GM12878 (cell line): ENCODE measurements at places on chromosomes 7 and 10.

GRCh38 chr7:81769891-81770727 is at the start of gene HGF:
TSS of gene HGF (minus strand) at chr7:81770047. CDS start at chr7:81769971, 76 bp downstream.
- H3K27ac ChIP-seq = no peak within 1 kb of the TSS
- no peaks in the 10 kb centered on the region; the same call in 1 of the 2 replicates for H3K4me1 ChIP-seq
- peak within 1 kb of the TSS; percentile 43 for H3K4me3 ChIP-seq
- H3K36me3 ChIP-seq = no peaks in the 10 kb centered on the region

DNA sequence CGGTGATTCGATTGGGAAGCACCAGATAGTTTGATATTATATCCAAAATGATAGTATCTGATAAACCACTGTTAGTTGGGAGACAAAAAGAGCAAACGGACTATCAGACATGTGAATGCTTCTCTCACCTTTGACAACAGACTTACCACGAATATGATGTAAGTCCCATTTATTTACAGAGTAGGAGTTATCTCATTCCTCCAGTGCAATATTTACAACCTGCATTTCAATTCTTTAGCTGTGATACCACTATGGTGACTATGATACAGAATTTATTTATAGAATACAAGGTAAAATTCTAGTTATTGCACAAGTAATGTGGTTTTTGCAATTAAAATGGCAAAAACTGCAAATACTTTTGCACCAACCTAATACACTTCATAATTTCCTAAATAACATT is 61.6 kb downstream of the ESYT2 start:
- H3K27ac ChIP-seq = no peak overlapping the region
- H3K4me1 ChIP-seq = no peaks in the 10 kb centered on the region; the same call in 1 of the 2 replicates
- no peaks in the 10 kb centered on the region; the same call in 1 of the 2 replicates for H3K36me3 ChIP-seq
- no peak overlapping the region for H3K4me3 ChIP-seq

DNA sequence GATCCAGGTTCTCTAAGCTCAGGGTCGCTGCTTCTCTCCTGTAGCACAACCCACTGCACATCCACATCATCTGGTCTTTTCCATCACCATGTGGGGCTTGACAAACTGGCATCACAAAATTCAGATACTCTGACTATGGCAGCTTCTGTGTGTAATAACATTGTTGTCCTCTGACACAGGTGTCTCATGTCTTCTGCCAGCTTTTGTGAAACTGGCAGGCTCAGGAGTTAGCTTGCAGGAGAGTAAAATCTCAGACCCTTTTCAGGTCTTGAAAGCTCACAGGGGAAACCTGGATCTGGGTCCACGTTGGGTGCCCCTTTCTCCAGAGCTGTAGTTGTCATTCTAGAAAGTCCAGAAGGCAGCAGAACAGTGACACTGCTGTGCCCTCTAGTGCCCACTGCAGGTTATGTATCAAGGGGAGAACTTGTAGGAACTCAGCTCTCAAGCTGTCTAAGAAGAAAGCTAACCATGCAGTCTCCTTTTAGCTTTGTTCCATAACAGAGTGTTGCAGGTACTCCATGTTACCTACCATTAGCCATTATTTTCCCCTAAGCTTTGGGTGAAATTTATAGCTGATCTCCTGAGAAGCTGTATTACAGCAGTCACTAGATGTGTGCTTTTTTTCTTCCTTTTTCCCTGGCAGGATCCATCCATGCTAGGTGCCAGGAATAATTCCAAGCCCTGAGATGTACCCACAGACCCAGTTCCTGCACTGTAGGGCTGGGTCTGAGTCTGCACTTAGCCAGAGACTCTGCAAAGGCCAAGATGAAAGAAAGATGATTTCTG is 102.7 kb downstream of the ZNF248 start:
- no peak for DNase-seq
- H3K27ac ChIP-seq = no peak overlapping the region

DNA sequence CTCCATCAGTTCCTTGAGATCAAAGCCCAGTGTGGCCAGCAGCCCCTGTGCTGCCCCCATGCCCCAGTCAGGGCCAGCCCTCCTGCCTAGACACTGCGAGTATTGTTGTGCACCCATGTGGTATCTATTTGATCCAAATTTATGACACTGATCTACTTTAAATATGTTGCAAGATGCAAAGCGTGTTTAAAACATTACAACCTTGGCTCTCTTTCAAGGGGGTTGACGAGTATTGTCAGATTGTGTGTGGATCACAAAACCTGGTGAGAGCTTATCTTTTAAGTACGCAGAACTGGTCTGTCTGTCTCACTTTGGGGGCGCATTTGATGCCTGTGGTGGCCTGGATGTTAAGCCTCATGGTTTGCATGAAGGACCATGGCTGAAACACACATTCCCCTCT is 108.9 kb downstream of the COL13A1 start:
- DNase-seq = no peak
- no peak overlapping the region for H3K4me3 ChIP-seq
- no peaks in the 10 kb centered on the region for H3K4me1 ChIP-seq
- H3K27ac ChIP-seq = no peak overlapping the region
- H3K27me3 ChIP-seq = peaks cover 3% of the 10 kb centered on the region
- no peaks in the 10 kb centered on the region for H3K36me3 ChIP-seq

DNA sequence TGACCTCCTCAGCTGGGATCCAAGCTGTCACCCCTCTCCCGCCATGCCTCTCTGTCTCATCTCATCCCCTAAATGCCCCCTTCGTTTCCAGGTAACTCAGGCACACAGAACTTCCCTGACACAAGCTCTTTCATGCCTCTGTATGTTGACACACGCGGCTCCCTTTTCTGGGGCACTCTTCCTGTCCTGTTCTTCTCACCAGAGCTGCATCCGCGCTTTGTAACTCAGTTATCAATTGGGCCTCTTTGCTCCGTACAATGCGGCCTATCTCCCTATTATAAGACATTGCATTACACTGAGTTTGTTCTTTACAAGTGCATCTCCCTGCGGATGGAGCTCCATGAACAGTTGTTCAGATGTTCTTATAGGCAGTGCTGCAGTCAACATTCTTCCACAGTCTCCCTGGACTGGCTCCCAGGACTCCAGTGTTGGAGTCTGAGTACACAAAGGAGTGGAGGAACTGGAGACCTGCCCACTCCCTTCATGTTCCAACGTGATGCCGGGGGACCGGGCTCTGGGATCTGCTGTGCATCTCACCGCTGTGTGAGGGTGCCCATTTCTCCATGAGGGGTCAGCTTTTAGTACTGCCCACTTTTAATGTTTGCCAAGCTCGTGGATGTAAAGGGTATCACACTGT is 56.9 kb upstream of the TNS3 start:
- no peak for DNase-seq
- H3K36me3 ChIP-seq = no peaks in the 10 kb centered on the region
- H3K27me3 ChIP-seq = no peaks in the 10 kb centered on the region
- no peaks in the 10 kb centered on the region for H3K4me1 ChIP-seq
- H3K4me3 ChIP-seq = no peak overlapping the region
- H3K27ac ChIP-seq = no peak overlapping the region

- H3K27ac ChIP-seq = no peak overlapping the region
- H3K27me3 ChIP-seq = no peaks in the 10 kb centered on the region
- no peaks in the 10 kb centered on the region for H3K4me1 ChIP-seq
- no peak overlapping the region for H3K4me3 ChIP-seq
- no peak for DNase-seq
- peaks cover 2% of the 10 kb centered on the region for H3K36me3 ChIP-seq
Observed at GRCh38 chr7:107206136-107206535, 37.3 kb downstream of the HBP1 start.
